ENCODE measurements at places on chromosomes 4 and X.

- DNase-seq, result no peak
These were observed 158.4 kb downstream of the DCLK2 start for GRCh38 chr4:150236626-150237025.

GRCh38 chr4:56318555-56318954 is 68.7 kb downstream of the AASDH start:
- no peak for DNase-seq

DNA sequence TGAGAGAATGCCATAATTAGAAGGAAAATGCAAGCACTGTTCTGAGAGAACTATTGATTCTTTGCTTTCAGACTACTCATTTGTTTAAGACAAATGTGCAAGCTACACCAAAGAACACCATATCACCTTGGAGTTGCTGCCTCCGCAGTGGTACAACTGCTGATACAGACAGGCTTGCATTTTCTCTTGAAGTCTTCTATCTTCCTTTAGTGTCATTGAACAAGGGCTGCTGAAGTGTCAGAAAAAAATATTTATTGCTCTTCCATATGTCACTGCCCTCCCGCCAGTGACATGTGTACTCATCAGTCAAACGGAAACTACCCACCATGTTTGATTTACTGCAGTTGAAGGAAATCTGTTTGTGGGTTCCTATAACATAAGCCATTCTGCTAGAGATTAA is 318.3 kb upstream of the MAGEB18 start:
- DNase-seq, result no peak

DNA sequence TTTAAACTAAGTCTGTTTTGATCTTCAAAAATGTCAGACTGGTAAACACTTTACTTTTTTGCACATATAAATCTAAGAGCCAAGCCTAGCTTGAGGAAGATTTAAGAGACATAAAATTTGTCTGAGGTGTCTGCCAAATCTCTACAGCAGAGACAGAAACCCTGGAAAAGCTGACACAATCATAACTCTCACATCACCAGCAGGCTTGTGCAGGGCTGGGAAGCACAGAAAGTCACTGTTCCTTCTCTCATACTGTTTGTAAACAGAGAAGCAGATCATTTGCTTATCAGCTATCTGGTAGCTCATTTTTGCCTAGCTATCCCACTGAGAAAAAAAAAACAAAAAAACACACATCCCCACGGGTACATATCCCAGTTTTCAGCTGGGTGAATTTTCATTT is 7.0 kb downstream of the ENOX2 start:
- no peak for DNase-seq

- no peak for DNase-seq
These were observed 242.2 kb downstream of the PDGFC start for GRCh38 chr4:156729416-156729815.

DNA sequence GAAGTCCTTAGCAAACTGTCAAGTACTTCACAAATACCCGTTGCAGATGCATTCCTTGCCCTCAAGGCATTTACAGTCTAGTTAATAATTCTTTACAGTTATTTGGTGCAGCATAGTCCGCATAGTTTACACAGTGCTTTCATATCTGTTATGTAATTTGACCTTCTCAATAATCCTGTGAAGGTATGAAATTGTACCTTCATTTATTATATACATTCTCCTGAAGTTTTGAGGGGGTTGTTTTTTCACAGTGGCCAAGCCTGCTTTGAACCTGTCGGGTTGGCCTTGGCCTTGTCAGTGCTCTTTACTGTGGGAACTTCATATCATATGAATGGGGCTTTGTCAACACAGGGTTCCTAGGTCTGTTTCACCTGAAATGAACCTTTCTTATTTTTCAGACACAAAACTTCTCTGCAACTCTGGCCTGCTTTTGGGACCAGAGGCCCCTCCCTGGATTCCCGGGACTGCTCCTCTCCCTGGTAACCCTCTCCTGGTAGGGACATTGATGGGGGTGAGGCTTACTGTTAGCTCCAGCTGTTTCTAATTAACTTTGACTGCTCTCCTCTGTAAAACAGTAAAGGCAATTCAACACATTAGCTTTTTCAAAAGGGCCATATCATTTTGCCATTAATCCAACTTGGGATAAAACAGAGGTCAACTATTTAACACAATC is 9.1 kb downstream of the IGFBP7 start:
- no peak for DNase-seq

DNA sequence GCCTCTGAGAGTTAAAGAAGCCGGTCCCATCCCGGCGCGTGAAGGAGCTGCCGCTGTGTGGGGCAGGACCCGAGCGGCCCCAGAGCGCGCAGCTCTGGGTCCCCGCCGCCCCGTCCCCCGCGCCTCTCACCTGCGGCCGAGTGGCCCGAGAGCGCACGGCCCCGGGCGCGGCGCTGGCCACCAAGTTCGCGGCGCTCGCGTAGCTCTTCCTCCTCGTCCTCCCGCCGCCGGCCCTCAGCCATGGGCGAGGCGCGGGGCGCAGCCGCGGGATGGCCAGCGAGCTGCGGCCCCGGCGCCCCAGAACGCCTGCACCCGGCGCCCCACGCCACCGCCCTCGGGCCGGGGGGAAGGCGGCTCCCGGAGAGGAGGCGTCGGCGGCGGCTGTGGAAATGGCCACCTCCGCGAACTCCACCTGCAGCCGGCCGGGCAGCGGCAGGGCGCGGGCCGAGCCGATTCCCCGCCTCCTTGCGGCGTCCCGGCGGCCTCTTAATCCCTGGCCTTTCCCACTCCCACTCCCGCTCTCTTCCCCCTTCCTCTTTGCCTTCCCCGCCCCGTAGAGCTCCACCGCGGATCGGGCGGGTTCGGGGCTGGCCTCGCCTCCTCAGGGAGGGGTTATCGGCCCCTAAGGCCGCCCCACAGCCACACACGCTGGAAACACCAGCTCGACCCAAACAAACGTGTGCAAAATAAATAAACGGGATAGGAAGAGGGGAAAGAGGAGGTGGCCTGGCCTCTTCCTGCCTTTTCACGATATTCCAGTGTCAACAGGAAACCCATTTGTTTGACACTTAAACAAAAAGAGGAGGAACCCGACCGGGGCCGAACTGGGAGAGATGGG is at the start of gene SH3D19:
Gene SH3D19 (minus strand): TSS at position 495 of the 838 bp plus-strand sequence. CDS start 253 bp downstream, at position 242.
- no peak for DNase-seq

DNA sequence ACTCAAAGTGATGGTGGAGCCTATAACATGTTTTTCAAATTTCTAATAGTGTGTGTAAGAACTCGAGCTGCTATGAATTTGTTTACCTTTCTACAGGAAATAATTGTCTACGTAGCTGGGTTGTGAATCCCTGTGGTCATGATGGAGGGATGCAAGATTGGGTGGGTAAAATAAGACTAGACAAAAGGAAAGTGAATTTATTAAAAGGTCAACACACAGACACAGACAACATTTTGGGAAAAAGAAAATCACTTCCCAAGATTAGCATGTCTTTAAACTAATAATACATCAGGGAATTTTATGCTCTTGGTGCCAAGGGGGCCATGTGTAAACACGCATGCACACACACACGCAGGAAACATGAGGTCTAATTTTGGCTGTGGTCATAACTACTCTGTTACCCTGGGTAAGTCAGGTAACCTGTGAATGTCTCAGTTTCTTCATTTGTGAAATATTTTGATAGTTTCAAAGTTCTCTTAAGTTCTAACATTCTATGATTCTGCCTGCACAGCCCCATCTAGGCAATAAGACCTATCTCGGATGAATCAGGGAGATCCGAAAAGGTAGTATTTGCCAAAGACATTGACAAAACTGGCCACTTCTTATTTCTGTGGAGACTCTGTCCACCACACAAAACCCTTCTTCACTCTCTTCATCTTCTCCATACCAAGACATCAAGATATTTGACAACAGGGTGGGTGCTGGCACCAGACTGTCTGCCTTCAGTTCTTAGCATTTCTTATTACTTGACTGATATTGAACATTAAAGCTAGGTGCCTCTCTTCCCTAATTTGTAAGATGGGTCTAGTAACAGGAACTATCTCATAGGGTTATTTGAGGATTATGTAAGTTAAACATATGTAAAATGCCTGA is 1.6 kb upstream of the UNC5C start:
- no peak for DNase-seq

- peak; percentile 29 for DNase-seq
These were observed 1.3 kb downstream of the ASB12 start for GRCh38 chrX:64229154-64229553.

DNA sequence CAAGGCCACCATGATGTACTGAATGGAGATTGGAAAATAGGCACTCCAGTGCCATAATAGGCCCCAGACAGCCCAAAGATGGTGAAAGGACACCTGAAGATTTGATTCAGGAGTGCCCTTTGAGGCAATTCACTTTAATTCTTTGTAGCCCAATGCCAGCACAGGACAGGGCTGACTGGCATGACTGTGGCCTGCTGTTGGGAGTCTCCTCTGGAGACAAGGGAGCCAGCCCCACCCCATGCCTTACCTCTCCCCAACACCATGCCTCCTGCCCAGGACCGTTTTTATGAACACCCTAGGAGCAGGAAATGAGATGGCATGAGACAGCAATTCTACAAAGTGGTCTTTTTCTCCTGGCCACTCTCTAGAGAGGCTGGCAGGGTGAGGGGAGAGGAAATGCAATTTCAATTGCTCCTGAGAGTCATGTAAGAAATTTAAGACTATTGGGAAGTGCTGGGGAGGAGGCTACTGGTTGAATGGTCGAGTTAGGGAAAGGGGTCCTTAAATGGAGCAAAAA is 94.2 kb upstream of the MAMLD1 start:
- DNase-seq, result no peak

DNA sequence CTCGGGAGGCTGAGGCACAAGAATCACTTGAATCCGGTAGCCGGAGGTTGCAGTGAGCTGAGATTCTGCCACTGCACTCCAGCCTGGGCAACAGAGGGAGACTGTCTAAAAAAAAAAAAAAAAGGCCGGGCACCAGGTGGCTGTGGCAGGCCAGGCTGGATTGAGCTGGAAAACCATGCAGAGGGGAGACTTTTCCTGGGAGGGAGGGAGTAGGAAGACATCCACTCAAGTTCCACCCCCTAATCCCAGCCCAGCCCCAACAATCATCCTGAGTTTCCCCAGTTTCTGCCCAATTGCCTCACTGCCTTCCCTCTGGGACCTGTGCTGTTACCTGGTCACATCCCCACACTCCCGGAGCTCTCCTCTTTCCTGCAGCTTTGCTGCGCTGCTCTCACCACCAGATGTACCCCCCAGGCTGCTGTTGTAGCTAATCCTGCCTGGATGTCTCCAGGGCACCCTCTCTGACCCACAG is 9.0 kb upstream of the TSPYL2 start:
- DNase-seq, result peak; percentile 92

- DNase-seq, result peak; percentile 64
These were observed 208.1 kb downstream of the ANKRD50 start for GRCh38 chr4:124504431-124504830.

- DNase-seq, result peak; percentile 33
These were observed 93.3 kb downstream of the ANXA3 start for GRCh38 chr4:78644744-78645330.

DNA sequence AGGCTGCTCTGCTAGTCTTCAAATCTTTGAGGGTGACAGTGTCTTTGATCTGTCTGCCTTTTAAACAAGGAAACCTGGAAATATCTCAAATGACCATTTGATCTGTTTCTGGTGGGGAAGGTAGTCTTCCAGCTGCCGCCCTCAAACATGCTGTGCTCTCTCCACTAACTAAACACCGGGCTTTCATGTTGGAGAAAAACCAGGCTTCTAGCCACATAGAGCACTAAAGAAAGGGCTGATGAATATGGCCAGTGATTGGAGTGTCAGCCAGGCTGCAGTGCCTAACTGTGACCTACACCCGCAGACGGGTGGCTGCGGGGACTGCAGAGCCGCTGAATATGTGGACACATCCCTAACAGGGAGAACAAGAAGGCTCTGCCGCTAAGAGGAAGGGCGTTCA is 85.9 kb downstream of the UNC5C start:
- no peak for DNase-seq

- DNase-seq, result no peak
These were observed 53.1 kb downstream of the CHM start for GRCh38 chrX:85994228-85994627.

GRCh38 chr4:84243685-84244084 is 255.4 kb downstream of the NKX6-1 start:
- no peak for DNase-seq

DNA sequence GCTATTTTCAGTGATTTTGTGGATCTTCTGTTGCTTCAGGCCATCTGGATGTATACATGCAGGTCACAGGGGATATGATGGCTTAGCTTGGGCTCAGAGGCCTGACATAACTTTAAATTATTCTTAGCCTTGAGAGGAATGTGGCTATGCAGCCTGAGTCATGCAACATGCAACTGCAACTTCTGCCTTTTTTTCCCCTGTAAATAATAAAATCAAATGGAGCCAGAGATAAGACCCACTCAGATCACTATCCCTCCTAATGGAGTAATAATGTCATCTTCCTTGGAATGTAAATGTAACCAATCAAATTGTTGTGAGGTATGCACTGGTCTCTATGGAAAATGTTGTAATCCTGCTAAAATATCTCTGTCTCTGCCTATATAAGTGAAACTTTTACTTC is 54.9 kb downstream of the MAGEB17 start:
- DNase-seq, result no peak

DNA sequence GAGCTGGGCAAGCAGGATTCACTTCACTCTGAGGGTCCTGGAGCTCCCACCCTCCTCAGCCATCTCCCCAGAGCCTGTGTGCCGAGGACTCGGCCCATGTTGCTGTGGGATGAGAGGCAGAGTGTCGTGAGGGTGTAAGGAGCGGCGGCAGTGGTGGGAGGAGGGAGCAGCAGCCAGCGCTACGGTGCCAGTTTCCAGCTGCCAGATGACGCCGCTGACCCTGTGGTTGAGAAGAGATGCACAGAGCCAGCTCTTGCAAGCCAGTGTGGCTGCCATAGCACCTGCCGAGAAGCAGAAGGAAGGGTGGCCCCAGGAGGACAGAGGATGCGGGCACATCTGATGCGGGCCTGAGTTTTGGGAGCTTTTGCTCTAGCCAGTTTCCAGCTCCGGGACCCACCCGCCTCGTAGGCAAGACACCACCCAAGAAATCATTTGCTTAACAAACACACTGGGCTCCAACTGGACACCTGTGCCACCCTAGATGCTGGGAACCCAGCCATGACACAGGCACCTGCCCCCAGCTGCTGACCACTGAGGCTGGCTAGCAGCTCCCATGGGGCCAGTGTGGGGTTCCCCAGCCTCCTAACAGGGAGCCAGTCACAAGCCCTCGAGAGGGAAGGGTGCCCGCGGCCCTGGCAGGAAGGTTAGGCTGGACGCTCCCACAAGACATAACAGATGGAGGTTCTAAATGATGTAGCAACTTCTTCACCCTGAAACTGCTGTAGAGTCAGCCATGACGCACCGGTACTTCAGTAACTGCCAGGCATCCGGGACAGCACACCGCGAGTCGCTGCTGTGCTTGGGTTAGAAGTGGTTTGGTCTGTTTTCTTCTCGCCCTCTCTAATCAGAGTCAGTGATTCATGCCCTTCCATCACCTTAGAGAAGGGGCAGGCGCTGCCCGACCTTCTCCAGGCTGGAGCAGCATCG is 8.9 kb downstream of the MSANTD1 start:
- no peak for DNase-seq
